ENCODE measurements at places on chromosomes 3 and 15. TPM values are rescaled to one million over a fixed set of nuclear protein-coding genes. Genes with fewer than 3 reads are reported as not detected.

SHC4 gene
- 1.5 TPM for total RNA-seq

CCR5 gene
- total RNA-seq: not detected

PDZRN3 gene
- 18.3 TPM for total RNA-seq

SYNPR gene
- total RNA-seq: not detected

CLRN1 gene
- total RNA-seq: not detected

NECTIN3 gene
- total RNA-seq: 52.5 TPM

ZPLD1 gene
- total RNA-seq: under 0.01 TPM

LYZL4 gene
- not detected for total RNA-seq

CCK gene
- not detected for total RNA-seq

PGBD4 gene
- 1.8 TPM for total RNA-seq

NBEAL2 gene
- 4.3 TPM for total RNA-seq

SEMA3G gene
- total RNA-seq: under 0.01 TPM

BNIP2 gene
- 161 TPM for total RNA-seq

ITIH4 gene
- total RNA-seq: 3.5 TPM

NR2F2 gene
- total RNA-seq: 13.0 TPM

CYP11A1 gene
- total RNA-seq: 2.1 TPM

THAP10 gene
- total RNA-seq: 1.1 TPM

NEK10 gene
- 58.6 TPM for total RNA-seq

RASGRF1 gene
- under 0.01 TPM for total RNA-seq

SLC28A1 gene
- total RNA-seq: not detected

PARP3 gene
- total RNA-seq: 39.2 TPM

PCSK6 gene
- 0.72 TPM for total RNA-seq

MORC1 gene
- not detected for total RNA-seq

PLAAT1 gene
- total RNA-seq: under 0.01 TPM

TMEM158 gene
- total RNA-seq: 4.7 TPM

ACKR2 gene
- total RNA-seq: not detected

GOLGA8R gene
- total RNA-seq: 3.3 TPM

GRAMD2A gene
- not detected for total RNA-seq

PLIN1 gene
- under 0.01 TPM for total RNA-seq

PAQR9 gene
- total RNA-seq: not detected

PLSCR2 gene
- total RNA-seq: not detected

SHF gene
- 4.1 TPM for total RNA-seq

ERC2 gene
- 0.36 TPM for total RNA-seq

ZIC4 gene
- 0.29 TPM for total RNA-seq

BNC1 gene
- total RNA-seq: 3.3 TPM

TGM5 gene
- total RNA-seq: not detected

FANCD2OS gene
- total RNA-seq: not detected

SNTN gene
- not detected for total RNA-seq

ALPK3 gene
- total RNA-seq: 0.59 TPM

NEK11 gene
- total RNA-seq: 14.5 TPM

ARGFX gene
- total RNA-seq: not detected
